Fibroblast of upper back skin (primary cell): ENCODE measurements at places on chromosomes 6 and 20.

GRCh38 chr20:59146780-59147565 lies 16.6 kb upstream of the ZNF831 start:
- no peak for DNase-seq

GRCh38 chr6:169979873-169980432 lies 228.5 kb downstream of the ERMARD start:
- no peak for DNase-seq

DNA sequence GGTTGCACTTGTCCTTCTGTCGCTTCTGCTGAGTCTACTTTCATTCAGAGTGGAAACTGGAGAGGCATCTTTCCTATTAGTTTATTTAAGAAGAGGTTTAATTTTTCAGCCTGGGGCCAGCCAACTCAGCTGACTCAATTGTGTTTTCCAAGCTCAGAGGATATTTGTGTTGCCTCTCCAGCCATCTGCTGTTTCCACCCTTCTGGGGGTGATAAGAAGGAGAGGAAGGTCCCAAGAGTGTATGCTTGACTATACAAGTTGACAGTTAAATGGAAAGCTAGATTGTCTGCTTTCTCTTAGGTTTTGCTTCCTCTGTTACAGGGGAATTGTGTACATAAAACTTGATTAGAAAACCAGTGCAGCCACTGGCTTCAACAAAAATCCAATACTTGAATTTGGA lies 3.0 kb downstream of the PSMF1 start:
- DNase-seq = no peak

DNA sequence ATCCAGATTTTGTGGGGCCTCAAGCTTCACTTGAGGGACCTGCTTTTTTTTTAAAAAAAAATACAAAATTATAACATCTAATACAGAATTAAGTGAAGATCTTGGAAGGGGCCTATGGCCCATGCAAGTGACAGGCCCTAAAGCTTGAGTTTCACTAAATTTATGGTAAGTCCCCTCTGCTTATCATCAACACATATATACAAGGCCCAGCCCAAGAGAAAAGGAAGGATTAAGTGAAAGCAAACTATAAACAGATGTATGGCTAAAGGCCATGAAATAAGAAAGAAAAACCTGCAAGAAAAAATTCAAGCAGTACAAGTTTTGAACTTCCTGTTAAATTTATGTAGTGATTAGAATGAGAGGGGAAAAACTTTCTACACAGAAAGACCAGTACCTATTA lies 86.8 kb downstream of the CDC40 start:
- no peak for DNase-seq

DNA sequence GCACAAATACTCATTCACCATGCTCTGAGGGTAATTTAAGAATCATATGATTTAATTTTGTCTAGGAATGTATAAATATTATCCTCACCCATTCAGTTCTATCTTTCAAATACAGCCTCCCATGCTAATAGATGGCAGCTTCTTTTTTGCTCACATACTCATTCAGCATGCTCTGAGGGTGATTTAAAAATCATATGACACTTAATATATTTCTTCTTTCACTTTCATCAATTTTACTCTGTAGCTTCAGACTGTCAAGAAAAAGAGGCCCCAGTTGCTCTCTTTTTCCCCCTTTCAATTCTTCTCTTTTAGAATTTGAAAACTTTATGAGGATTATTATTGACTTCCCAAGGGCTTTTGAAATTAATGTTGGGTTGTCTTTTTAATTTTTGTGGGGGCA lies 161.7 kb upstream of the LAMP5 start:
- no peak for DNase-seq

- no peak for DNase-seq
Observed at GRCh38 chr6:4774296-4774695, 1.9 kb upstream of the CDYL start.

- peak; percentile 90 for DNase-seq
Observed at GRCh38 chr20:49216991-49217578, 2.1 kb upstream of the DDX27 start.

DNA sequence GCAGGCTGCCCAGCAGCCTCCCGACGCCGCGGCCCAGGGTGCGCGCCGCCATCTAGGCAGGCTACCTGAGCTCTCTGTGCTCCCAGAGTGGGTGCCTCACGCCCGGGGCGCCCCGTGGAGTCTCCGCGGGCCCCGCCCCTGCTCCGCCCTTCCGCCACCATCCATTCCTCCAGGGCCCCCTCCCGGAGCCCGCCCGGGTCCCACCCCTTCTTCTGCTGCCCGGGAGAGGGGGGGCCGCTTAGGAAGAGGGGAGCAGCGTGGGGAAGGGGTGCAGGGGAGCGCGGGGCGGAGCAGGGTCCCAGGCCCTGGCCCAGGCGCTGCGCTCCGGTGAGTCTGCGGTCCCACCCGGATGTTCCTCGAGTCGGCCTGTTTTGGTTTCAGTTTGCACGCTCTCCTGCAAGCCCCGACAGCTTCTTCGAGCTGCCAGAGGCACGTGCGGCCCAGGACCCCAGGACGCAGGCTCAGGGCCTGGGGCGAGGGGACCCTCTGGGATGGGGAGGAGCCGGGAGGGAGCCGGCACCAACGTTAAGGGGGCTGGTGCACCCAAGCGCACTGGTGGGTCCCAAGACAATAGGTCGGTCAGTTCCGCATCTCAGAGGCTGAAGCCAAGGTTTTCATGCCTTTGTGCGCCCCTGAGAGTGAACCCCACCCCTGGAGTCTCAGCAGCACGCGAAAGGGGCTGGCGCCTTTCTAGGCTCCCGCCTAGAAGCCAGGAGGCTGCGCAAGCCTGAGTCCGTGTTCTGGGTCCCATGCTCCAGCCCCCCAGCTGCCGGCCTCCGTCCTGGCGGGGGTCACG lies at the start of gene ACSS1:
Gene ACSS1 (minus strand): TSS at position 89 of the 796 bp plus-strand sequence. CDS start 37 bp downstream, at position 52.
- peak; percentile 46 for DNase-seq

DNA sequence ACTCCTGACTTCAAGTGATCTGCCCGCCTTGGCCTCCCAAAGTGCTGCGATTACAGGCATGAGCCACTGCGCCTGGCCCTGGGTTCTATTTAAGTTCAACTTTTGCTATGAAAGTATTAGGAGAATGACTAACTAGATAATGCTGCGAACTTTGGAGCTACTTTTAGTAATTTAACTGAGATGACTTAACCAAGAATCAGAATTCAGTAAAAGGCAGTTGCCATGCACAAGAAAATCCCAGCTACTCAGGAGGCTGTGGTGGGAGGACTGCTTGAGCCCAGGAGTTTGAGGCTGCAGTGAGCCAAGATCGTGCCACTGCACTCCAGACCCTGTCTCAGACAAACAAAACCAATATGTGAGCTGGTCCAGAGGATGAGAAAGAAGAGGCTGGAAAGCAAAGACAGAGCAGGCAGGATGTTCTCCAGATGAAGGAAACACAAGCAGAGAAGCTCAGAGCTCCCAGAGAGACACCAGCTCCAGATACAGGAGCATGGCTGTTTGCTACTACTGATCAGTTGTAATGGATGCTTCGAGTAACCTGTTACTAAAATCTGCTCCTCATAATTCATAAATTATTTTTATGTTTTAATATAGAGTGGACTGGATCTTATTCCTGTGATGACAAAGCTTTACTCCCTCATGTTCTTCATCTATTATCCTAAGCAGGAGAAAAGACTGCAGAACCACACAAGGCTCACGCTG lies 23.9 kb downstream of the ZNF217 start:
- DNase-seq = no peak

DNA sequence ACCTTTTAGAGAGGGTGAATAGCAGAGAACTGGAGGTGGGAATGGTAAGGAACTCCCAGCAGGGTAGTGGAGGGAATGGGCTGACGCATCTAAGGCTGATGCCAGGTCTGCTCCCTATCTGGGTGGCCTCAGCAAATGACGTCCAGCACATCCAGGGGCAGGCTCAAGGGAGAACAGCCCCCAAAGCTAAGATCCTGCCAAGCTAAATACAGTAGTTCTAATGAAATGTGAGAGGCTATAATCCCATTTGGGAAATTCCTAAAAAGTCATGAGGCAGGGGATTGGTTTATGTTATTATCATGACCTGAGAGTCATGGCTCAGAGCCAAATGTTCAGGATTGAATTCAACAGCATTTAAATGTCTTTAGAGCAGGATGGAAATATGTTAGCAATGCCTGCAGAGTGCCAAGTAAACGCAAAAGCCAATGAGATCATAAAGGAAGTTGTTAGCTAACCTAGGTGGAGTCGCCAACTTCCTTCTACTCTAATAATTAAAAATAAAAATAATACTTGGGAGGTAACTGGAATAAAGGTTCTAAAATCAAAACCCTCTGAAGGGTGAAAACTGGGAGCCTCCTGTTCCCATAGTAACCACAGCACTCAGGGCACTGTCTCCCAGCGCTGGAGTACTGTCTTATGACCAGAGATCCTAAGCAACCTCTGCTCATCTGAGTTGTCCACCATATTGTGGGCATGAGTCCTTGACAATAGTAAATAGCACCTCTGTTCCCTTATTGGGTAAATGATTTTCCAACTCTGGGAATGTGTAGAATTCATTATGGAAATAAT lies 34.8 kb downstream of the IYD start:
- DNase-seq = peak; percentile 98

- DNase-seq = no peak
Observed at GRCh38 chr20:50277064-50277415, 86.4 kb downstream of the CEBPB start.

DNA sequence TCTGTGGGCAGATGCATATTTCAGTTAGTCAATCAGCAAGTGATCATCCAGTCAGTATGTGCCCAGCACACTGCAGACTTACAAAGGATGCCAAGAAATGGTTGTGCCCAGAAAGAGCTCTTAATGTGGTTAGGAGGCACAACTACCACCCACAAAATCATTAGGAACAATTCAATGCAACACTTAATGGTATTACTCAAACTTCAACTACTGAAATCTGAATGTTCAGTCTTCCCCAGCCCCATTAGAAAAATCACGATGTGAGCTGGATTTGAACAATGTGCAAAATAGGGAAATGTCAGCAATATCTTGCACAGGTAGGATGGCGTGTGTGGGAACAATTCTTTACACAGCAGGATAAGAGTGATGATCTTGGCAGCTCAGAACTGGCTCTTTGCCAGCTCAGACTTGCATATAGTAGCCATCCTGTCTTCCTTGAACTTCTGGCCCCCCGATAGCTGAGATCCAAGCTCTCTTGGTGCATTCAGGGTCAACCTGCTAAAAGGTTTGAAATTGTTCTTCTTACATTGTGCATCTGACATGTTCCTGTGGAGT lies 556.7 kb upstream of the HTR1E start:
- no peak for DNase-seq

- DNase-seq = no peak
Observed at GRCh38 chr20:25253606-25254275, 5.9 kb downstream of the PYGB start.

GRCh38 chr6:51910851-51911250 lies 176.6 kb downstream of the PKHD1 start:
- no peak for DNase-seq

- DNase-seq = no peak
Observed at GRCh38 chr6:167129562-167129961, 6.7 kb downstream of the CCR6 start.

- DNase-seq = no peak
Observed at GRCh38 chr20:25686081-25687067, 10.3 kb downstream of the ZNF337 start.

- DNase-seq = peak; percentile 9
Observed at GRCh38 chr20:4787069-4787468, 65.4 kb downstream of the PRND start.

DNA sequence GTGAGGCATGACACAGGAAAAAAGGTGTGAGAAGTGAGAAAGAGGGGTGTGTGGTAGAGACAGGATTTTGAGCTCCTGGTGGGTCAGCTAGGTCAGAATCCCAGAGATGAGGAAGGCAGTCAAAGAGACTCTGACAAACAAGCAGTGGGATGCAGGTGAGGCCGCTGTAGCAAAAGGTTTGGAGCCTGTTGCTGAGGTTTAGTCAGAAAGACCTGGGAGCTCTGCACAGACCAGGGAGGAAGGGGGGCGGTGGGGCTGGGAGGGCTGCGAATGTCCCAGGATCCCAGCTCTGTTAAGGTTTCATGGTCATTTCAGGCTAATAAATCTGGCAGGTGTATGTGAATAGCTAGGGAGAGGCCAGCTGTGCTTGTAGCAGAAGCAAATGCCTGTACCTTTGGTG lies 373.9 kb upstream of the SYNCRIP start:
- DNase-seq = no peak

DNA sequence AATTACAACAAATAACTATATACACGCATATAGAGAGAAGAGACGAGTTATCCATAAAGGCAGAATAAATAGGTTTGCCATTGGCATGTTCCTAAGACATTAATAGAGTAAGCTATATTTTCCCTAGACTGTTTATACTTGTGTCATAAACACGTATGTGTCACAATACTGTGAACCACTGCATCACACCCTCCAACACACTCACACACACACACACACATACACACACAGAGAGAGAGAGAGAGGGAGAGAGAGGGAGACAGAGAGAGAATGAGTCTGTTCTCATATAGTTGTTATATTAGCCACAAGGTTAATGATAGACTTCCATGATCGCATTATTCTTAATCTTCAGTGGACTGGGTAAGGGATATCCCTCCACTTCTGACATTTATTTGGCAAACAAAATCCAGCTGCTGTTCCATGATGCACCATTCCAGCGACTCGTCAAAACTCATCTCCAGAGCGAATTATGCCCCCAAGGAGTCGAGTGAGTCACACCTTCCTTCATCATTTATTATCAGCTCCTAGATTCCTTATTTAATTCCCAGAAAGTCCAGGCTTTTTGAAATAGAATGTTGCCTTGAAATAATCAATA lies 82.8 kb upstream of the HIVEP1 start:
- peak; percentile 35 for DNase-seq

GRCh38 chr6:4909063-4909706 lies 94.7 kb downstream of the RPP40 start:
- no peak for DNase-seq

GRCh38 chr20:41268402-41268801 lies 49.1 kb downstream of the ZHX3 start:
- DNase-seq = no peak

GRCh38 chr6:119256392-119256791 lies 93.2 kb downstream of the MAN1A1 start:
- DNase-seq = no peak

- no peak for DNase-seq
Observed at GRCh38 chr6:43269273-43270007, 26.2 kb downstream of the TTBK1 start.

- DNase-seq = no peak
Observed at GRCh38 chr6:14925699-14926026, 320.2 kb upstream of the JARID2 start.

- no peak for DNase-seq
Observed at GRCh38 chr20:63622096-63622495, 4.8 kb downstream of the GMEB2 start.

DNA sequence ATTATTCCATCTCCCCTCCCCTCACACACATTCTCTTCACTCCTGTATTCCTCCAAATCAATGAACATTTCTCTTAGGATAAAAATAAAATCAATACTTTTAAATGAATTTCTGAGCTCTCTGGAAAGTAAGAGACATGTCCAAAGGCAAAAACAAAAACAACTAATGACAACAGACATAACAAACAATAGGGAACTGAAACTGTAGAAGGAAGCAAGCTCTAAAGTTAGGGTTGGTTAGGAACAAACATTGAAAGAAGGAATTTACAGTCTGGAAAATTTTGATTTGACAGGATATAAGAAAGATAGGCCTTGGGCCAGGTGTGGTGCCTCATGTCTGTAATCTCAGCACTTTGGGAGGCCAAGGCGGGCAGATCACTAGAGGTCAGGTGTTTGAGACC lies 17.5 kb upstream of the MYCT1 start:
- no peak for DNase-seq
